ENCODE measurements at places on chromosomes 2 and 18.

GRCh38 chr2:29920631-29921559 is 491 bp downstream of the ALK start:
- no peak for DNase-seq

- no peak for DNase-seq
Observed at GRCh38 chr2:8176887-8177286, 505.0 kb upstream of the ID2 start.

- DNase-seq = no peak
Observed at GRCh38 chr18:60910534-60910933, 422.7 kb upstream of the CDH20 start.

DNA sequence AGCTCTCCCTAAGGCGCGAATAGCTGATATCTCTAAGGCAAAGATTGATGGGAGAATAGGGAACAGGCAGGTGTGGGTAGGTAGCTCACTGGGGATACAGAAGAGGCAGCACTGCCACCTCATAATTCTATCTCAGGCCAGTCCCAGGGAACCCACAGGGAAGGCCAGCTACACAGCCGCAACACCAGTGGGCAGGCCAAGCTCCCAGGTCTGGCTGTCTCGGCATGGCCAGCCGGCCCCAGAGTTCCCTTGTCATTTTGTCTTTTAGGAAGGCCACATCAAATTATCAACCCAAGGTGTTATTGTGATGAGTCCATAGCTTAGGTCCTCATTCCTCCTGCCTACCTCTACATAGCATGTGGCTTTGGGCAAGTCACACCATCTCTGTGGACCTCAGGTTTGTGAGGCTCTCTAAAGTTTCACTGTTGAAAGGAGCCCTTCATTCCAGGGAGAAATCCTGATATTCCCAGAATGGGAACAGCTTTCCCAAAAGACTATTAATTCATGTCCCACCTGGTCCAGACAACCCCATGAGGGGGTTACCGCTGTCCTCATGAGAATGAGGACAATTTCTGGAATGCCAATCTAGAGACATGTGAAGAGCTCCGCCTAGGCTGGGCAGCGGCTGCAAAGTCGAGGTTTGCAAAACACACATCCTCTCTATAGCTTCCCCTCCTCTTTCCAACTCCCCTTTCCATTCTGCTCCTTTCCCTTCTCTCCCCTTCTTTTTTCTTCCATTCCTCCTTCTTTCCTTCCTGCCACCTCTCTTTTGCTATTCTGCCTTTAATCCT is 287.1 kb upstream of the ID2 start:
- DNase-seq = no peak

DNA sequence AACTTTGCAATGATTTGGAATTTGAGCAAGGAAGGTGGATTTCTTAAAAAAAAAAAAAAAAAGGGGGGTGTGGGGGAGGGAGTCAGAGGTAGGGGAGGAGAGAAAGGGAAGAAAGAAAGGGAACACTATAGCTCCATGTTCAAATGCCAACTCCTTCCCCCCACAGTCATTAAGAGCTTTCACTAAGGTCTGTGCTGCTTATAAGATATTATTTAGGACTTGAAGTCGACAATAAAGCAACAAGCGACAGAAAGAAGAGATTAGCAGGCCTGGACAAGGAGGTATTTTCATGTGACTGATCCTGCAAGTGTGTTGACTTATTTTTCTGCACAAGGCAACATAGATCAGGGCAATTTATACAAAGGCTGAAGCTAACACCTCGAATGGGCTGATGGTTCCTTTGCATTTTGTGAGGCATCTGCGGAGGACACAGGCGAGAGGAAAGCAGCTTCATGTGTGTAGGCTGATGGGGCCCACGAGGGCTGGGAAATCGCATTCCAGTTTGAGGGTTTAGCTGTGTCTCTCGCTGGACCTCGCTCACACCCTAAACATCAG is 382.0 kb downstream of the SOX11 start:
- DNase-seq = no peak

DNA sequence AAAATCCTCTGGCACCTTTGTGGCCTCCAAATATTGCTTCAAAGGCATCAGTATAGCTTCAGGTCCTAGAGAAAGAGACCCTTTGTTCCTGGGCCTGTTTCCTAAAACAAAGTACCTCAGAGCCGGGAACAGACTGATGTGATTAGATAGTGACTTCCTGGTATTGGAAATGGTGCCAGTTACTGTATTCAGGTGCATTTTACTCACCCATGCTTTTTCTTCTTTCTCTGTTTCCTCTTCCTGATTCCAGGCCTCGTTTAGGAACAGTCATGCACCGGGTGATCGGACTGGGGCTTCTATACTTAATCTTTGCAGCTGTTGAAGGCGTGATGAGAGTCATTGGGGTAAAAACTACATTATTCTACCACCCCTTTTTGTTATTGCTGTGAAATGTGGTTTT is 34.3 kb downstream of the TMEM87B start:
- no peak for DNase-seq

DNA sequence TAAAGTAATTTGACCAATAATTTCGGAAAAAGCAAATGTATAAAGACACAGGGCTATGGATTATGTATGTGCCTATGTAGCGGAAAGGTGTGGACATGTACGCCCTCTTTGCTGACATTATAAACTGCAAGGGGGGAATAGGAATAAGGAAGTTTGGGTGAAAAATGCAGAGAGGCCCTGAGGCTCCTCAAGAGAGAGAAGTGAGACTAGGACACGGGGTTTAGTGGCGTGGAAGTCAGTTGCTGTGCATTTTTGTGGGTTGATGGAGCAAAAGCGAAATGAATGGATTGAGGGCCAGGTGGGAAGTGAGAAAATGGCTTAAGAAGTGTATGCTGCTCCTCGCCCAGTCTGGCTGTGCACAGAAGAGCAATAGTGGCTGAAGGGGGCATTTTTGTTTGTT is 96.2 kb upstream of the B3GNT7 start:
- DNase-seq = no peak

DNA sequence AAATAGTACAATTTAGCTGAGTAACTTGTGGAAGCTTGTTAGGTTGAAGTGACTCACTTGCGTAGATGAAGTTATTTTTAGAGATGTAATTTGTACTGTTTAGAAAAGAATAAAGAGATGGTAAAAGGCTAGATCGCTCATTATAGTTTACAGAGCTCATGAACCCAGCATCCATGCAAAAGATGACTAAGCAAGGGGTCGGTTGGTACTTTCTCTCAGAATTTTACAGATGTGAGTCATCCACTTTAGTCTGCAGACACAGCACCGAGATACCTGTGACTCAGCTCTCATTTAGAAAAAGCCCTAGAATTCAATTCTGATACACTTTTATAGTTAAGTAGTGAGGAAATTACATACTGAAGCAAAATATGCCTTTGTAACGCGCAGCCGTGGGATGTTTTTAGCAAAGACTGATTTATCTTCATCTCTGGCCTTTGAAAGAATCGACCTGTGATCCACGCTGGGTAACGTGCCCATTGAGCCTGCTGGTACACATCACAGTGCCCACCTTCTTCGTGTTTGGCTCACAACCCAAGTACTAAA is 116.5 kb upstream of the FOSL2 start:
- no peak for DNase-seq

DNA sequence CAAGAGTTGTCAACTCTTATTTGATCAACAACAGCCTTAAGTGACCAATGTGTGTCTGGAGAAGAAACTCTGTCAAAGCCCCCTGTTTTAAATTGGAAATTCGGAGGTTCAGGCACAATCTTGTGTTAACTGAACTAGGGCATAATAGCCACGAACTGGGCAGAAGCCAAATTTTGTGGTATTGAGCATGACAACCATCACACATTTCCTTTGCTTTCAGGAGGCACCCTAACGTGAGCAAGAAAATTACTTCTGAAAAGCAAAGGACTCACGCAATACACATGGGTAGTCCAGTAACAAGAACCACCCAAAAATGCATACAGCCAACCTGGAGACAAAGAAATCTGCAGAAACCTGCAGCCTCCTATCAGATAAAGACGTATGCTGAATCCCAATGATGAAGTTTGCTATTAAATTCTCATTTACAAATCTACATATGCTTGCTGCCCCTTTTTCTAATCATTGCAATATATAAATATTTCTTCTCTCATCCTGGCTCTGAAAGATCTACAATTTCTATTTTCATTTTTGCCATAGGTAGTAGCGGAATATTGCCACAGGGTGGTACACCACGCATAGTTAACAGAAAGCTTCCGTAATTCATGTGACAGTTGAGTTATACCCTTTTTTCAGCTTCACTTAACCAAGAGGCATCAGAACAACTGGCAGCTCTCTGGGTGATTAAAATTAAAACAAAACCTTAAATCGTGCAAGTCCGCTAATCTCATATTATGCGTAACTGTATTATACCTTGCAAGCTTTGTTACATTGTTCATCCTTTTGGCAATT is 495.8 kb downstream of the NRXN1 start:
- no peak for DNase-seq

- no peak for DNase-seq
Observed at GRCh38 chr2:64763126-64763525, 109.4 kb upstream of the SERTAD2 start.

DNA sequence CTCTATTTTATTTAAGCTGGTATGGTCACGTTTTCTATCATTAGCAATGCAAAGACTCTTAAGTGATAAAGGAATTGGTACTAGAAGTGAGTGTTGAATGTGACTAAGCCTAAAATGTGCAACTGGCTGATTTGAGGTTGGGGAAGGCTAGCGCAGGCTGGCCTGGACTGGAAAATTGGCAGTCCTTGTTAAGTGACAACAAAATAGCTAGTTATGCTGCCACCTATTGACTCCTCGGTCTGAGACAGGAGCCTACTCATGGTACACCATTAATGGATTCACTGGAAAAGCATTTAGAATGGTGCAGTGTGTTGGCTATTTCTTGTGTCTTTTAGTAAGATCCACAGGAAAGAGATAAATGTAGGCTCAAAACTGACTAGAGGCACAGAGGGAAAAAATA is 5.7 kb upstream of the WIPF1 start:
- DNase-seq = no peak

DNA sequence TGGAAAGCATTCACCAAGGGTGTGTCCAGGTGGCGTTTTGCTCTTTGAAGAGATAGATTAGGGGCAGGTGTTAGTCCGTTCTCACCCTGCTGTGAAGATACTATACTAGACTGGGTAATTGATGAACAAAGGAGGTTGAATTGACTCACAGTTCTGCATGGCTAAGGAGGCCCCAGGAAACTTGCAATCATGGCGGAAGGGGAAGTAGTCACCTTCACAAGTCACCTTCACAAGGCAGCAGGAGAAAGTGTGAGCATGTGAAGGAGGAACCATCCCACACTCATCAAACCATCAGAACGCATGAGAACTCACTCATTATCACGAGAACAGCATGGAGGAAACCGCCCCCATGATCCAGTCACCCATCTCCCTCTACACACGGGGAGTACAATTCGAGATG is 135.7 kb upstream of the NFATC1 start:
- no peak for DNase-seq

- no peak for DNase-seq
Observed at GRCh38 chr2:240132651-240132980, 3.5 kb downstream of the COPS9 start.

GRCh38 chr2:237141571-237142051 is 55.9 kb downstream of the COPS8 start:
- DNase-seq = no peak

GRCh38 chr18:58700209-58700608 is 28.9 kb downstream of the MALT1 start:
- DNase-seq = no peak

DNA sequence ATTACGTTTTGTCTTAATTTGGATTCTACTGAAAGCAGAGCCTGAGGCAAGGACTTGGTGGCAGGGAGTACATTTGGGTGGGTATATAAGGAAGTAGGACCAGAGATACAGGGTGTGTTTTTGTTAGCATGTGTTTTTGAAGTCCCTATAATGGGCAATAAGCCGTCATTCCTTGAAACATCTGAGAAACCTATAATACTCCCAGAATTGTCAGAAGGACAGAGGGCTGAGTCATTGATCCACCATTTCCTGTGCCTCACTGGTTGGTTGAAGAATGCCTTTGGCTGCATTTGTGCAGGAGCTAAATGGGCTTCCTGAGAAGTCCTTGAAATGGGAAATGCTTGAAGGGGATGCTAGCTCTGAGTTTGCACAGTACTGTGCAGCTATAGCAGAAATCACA is 281.8 kb upstream of the ZEB2 start:
- no peak for DNase-seq

DNA sequence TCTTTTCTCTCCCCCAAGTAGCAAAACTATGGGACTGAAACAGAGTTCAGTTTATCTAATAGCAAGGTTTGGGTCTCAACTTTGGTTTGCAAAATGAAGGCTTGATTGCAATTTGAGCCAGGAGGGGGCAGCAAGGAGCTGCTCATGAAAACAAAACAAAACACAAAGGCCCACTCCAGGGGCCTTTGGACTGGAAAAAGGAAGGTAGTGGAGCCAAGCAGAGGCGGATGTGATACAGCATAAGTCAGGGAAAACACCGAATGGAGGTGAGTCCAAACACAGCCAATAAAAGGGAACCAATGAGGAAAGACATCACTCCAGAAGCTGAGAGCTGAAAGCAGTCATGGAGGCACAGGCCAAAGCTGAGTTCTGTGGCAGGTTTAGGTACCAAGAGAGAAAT is 799.7 kb upstream of the ACVR2A start:
- no peak for DNase-seq

GRCh38 chr2:122535960-122536505 is 780.6 kb downstream of the TSN start:
- DNase-seq = no peak

GRCh38 chr2:204681412-204681811 is 136.1 kb downstream of the PARD3B start:
- DNase-seq = no peak

- DNase-seq = no peak
Observed at GRCh38 chr2:150705357-150705756, 217.9 kb upstream of the RND3 start.

- DNase-seq = no peak
Observed at GRCh38 chr2:199336546-199336945, 121.2 kb downstream of the SATB2 start.

- DNase-seq = no peak
Observed at GRCh38 chr2:184498936-184499335, 99.4 kb upstream of the ZNF804A start.

- no peak for DNase-seq
Observed at GRCh38 chr18:75773618-75774017, 346.1 kb upstream of the SMIM21 start.

DNA sequence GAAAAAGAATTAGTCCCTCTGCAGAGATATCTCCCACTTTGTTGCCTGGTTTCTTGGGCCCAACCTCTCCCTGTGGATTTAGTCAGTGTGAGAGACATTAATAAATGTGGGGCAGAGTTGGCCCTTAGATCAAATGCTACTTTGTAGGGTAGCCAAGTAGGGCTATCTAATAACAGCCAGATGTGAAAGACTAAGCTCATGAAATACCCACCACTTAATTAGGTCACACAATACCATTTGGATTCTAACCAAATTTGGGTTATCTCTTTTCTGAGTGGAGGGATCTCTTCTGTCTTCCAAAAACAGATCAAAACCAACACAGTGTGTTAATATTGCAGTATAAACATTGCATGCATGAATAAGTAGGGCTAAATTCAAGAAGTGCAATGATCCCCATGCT is 626.8 kb upstream of the ZEB2 start:
- DNase-seq = no peak

GRCh38 chr18:55384551-55385275 is 203.3 kb downstream of the TCF4 start:
- no peak for DNase-seq

- no peak for DNase-seq
Observed at GRCh38 chr18:62976227-62976626, 260.9 kb downstream of the PHLPP1 start.

GRCh38 chr2:150136401-150136800 is 351.1 kb downstream of the RND3 start:
- no peak for DNase-seq

Data from stimulated activated CD8-positive, alpha-beta memory T cell treated with anti-CD3 and anti-CD28 coated beads, Interleukin-15, amount 100 ng/mL, for 24 hours (primary cell).